Left lung (tissue), 14 donors: ENCODE measurements at places on chromosomes 3 and 15. TPM values are rescaled to one million over a fixed set of nuclear protein-coding genes. Genes with fewer than 3 reads are reported as not detected.

REC114 gene
- total RNA-seq, result not detected

- no peak for DNase-seq
These were observed 125.3 kb upstream of the BCL6 start for GRCh38 chr3:187870360-187871203.

TGM4 gene
- not detected for total RNA-seq

- DNase-seq, result no peak
These were observed 2.4 kb upstream of the CFAP91 start for GRCh38 chr3:119700269-119700919.

SUCLG2 gene
- 57.1 TPM for total RNA-seq

TTLL13 gene
- 0.26 TPM for total RNA-seq

GRCh38 chr3:127820221-127820825, 2.0 kb downstream of the MGLL start:
- no peak for DNase-seq

- no peak for DNase-seq
These were observed 88.5 kb upstream of the LRRFIP2 start for GRCh38 chr3:37262816-37263393.

MAP6D1 gene
- 1.2 TPM for total RNA-seq

SAMD7 gene
- total RNA-seq, result not detected

SLCO2A1 gene
- total RNA-seq, result 169 TPM

GRCh38 chr15:69991551-69991980, 106.2 kb downstream of the TLE3 start:
- no peak for DNase-seq

DNA sequence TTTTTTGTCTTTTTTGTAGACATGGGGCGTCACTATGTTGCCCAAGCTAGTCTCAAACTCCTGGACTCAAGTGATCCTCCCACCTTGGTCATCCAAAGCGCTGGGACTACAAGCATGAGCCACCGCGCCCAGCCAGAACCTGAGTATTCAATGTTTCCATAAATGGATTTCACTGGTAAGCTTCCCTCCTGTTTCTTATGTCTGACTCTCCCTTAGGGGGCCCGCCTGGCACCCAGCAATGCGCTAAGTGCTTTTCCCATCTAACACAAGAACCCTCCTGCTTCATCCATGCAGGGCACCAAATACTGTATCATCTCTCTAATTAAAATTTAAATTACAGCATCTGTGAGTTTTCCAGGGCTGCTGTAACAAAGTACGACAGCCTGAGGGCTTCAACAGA, 44.9 kb downstream of the KLF15 start:
- peak; percentile 12 for DNase-seq

TRIP4 gene
- total RNA-seq, result 23.0 TPM

NAA80 gene
- total RNA-seq, result 10.9 TPM

GRCh38 chr3:120425572-120426250, 25.1 kb downstream of the FSTL1 start:
- DNase-seq, result no peak

EDEM1 gene
- 104 TPM for total RNA-seq

DNA sequence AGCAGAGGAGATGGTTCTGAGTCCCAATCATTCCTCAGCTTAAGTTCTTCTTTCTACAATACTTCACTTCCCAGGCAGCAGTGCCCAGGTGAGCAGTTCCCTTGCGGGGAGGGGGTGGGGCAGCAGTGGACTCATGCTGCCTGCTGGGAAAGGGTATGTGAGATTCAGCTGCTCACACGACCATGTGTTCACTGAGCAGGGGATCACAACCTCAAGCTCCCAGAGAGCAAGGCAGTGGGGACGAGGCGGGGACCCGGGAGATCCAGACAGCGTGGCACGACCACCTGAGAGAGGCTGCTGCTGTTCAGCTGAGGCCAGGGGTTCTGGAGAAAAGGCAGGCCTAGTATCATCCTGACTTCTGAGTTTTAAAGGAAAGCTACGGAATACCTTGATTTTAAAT, 166.6 kb downstream of the XXYLT1 start:
- DNase-seq, result peak; percentile 24

- DNase-seq, result no peak
These were observed 595.2 kb upstream of the TBL1XR1 start for GRCh38 chr3:177792311-177793030.

- peak; percentile 64 for DNase-seq
These were observed at the start of gene ABHD17C for GRCh38 chr15:80695099-80695910. TSS of gene ABHD17C (plus strand) at chr15:80695310. CDS start at chr15:80695430, 120 bp downstream.

DNA sequence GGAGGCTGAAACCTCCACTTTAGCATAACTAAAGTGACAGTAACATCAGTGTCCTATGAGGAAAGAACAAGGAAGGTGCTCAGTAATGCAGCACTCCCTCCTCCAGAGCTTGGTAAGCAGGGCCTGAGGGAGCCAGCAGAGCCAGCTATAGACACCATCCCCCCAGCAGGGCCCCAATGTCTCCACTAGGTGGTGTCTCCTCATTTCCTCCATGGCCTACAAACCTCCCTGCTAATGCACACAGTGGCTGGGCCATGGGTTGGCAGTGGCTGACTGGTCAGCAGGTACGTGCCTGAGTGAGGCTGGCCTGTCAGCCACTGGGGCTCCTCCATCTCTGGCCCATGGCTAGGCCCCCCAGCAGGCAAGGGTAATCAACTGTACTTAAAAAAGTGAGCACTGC, 13.6 kb downstream of the MRPS25 start:
- no peak for DNase-seq

GRCh38 chr15:101018450-101018849, 99.3 kb downstream of the LRRK1 start:
- no peak for DNase-seq

DNA sequence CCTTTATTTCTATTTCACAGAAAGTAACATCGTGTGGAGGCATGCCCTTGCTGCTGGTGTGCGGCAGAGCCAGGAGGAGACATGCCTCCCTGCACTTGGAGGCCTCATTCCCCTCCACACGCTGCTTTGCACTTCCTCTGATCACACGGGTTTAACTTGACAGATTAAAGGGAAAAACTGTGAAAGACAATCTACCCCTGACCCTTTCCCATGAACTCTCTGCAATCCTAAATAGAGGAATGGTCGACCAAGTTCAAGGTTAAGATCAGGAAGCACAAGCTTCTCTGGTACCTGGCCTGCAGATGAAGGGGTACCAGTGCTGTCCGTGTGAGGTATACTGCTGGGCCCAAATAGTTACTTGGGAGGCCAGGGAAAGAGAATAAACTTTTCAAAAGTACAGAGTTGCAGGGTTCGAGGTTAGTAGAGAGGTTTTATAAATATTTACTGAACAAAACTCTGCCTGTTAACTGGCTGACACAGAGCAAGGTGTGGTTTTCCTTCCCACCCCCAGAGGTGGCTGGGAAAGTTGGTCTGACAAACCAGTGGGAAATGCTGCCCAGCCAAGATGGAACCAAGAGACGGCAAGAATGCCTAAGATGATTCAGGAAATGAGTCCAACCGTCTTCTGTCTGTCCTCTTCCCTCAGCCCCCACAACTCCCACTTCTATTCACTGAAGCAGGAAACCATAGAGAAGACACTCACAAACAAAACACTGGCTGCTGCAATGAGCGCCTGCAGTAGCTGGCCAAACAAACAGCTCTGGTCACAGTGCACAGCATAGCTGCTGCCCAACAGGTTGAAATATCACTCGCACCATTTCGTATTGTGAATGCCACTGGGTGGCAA, 79.6 kb downstream of the IGF2BP2 start:
- no peak for DNase-seq

- peak; percentile 21 for DNase-seq
These were observed 6.3 kb downstream of the GORASP1 start for GRCh38 chr3:39101022-39101689.

GRCh38 chr3:134326126-134326525, 48.1 kb downstream of the AMOTL2 start:
- no peak for DNase-seq

GRCh38 chr3:80533553-80533952, 765.8 kb upstream of the ROBO1 start:
- DNase-seq, result no peak

DNA sequence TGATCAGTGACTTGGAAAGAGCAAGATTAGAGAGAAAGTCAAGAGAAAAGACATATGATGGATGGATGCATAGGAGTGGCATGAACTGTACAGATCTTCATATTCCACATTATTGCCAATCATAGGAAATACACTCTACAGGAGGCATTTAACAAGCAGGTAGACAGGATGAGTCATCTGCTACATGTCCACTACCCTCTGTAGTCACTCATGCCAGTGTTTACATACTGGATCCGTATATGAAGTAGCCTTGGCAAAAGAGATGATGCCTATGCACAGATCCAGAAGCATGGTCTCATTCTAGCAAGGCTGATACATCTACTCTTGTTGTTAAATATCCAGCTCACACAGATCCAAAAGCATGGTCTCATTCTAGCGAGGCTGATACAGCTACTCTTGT, 632.1 kb downstream of the ROBO2 start:
- DNase-seq, result no peak

- DNase-seq, result no peak
These were observed 20.3 kb upstream of the ATOSA start for GRCh38 chr15:52699457-52699856.

DNA sequence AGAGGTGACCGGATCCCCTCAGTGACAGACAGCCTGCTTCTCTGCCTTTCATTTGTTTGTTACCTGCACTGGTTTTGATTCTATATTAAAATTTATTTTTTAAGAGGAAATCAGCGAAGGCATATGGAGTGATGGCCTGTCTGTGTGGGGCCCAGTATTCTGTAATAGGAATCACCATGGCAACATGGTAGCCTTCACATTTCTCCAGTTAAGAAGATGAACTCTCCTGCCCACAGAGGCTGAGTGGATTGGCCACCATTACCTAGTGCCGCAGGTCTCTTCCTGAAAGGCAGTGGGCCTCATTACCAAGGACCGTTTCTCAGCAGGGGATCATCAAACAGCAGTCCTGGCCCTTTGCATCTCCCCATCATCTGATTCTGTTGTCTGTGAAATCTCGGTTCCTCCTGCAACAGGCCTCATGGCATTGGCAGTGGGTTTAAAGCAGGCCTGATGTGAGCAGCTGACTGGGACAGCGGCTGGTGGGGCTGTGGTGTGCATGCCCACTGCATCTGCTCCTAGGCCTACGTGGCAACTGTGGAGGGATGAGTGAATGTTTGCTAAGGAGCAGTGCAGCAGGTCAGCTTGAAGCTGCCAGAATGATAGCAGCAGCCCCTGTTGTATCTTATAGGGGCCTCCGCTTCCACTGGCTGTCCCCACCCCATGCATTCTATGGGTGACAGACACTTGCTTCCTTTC, 114.5 kb downstream of the CHCHD6 start:
- no peak for DNase-seq

DNA sequence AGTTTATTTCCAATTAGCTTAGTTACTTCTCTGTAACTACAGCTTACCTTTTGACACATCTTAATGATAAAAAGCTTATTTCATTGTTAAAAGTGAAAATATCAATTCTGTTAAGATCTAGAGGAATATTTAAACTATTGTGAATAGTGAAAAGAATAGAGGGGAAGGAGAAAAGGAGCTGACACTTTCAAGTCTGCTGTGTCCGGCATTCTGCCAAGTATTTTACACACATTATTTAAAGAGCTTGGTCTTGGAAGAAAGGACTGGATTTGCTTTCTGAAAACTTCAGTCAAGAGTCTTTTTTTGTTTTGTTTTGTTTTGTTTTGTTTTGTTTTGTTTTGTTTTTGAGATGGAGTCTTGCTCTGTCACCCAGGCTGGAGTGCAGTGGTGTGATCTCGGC, 34.8 kb downstream of the CCDC80 start:
- DNase-seq, result no peak

FEZF2 gene
- total RNA-seq, result not detected

DNA sequence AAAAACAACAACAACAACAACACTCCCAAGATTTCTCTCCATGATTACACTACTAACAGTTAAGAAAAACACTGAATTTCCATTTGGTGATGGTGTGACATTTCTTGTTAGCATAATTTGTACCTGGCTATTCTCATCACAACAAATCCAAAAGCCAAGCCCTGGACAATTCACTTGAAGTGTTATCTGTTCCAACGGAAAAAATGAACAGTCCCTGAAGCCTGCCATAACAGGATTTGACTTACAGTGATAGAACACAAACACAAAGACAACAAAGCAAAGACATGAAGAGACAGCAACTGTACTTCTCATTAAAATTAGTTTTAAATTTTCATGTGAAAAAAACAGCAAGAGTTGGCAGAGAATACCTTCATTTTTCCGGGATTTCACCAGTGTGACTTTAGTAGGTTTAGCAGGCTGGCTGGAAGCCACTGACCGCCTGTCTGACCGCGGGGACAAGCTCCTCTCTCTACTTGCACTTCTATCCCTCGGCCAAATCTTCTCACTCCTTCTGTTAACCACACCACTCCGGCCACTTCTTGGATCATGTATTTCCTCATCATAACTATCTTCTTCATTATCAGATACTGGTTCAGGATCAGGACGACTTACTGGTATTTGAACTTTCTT, 56.3 kb downstream of the TJP1 start:
- DNase-seq, result peak; percentile 24

- no peak for DNase-seq
These were observed 358.3 kb upstream of the CFAP20DC start for GRCh38 chr3:59408047-59408624.

RGMA gene
- total RNA-seq, result 5.7 TPM

DNA sequence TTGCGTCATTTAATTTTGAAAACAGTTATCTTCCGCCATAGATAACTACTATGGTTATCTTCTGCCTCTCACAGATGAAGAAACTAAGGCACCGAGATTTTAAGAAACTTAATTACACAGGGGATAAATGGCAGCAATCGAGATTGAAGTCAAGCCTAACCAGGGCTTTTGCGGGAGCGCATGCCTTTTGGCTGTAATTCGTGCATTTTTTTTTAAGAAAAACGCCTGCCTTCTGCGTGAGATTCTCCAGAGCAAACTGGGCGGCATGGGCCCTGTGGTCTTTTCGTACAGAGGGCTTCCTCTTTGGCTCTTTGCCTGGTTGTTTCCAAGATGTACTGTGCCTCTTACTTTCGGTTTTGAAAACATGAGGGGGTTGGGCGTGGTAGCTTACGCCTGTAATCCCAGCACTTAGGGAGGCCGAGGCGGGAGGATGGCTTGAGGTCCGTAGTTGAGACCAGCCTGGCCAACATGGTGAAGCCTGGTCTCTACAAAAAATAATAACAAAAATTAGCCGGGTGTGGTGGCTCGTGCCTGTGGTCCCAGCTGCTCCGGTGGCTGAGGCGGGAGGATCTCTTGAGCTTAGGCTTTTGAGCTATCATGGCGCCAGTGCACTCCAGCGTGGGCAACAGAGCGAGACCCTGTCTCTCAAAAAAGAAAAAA, 1.2 kb downstream of the B2M start:
- DNase-seq, result peak; percentile 76

- no peak for DNase-seq
These were observed 243.2 kb upstream of the LRRN1 start for GRCh38 chr3:3556078-3556477.

- no peak for DNase-seq
These were observed 23.2 kb downstream of the ATXN7 start for GRCh38 chr3:63886858-63887257.

GOLGA6D gene
- total RNA-seq, result not detected

DNA sequence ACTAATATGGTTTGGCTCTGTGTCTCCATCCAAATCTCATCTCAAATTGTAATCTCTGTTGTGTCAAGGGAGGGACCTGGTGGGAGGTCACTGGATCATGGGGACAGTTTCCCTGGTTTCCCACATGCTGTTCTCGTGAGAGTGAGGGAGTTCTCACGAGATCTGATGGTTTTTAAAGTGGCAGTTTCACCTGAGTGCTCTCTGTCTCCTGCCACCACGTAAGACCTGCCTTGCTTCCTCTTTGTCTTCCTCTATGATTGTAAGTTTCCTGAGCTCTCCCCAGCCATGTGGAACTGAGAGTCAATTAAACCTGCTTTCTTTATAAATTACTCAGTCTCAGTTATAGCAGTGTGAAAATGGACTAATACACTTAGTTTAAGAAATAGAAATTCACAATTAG, 228.9 kb downstream of the CD47 start:
- no peak for DNase-seq
